ENCODE measurements at places on chromosomes 3 and 15.

GRCh38 chr3:149736175-149736952 lies 15.9 kb downstream of the COMMD2 start:
- no peak for DNase-seq

GRCh38 chr3:27658741-27659140 lies 63.4 kb downstream of the EOMES start:
- DNase-seq = no peak

DNA sequence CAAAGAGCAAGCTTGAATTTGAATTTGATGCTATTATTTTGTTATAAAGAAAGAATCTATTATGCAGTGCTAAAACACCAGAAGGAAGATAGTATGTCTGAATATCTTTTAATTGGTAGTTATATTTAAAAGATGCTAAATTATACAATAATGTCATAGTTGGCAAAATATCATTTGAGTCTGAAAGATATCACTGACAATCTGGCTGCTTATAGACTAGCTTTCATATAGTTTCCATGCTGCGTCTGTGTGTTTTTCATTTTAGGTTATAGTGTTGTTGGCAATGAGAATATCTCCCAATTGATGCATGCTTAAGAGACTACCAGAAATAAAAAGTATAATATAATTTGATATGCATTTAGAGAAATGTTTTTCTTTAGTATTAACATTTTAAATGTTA lies 142.9 kb downstream of the NEO1 start:
- DNase-seq = no peak

DNA sequence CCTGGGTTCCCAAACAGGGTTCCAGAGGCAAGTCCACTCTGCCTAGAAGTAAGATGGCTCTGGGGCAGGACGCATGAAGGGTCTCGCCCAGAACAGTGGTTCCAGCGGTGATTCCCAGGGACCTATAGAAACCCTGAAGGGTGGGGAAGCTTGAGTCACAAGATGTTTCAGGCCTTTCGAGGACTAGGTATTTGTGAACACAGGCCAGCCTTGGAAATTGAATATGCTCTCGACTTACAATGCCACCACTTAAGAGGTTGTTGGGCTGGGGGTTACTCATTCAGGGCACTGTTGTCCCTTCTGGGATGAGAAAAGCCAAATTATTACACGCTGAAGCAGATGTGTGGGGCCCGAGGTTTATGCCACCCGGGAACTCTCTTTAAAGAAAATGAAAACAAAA lies 152.0 kb downstream of the TJP1 start:
- no peak for DNase-seq

DNA sequence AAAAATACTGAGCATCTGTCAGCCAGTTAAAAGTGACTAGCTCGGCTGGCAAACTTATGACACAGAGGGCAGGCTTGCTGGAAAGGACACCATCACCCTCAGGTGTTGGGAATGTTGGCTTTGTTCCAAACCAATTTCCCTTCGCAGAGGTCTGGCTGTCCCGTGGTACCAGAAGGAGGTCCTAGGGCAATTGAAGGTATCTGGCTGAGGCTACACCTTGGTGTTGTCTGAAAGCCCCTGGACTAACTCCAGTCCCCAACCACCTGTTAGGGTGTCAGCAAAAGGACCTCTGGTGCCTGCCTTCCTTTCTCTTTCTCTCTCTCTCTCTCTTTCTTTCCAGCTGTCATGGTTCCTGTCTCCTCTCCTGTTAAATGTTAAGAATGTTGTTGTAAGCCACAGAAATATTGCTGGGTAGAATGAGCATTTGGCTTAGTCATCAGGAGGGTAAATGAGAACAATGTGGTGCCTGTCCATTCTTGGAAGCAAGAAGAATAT lies 12.5 kb downstream of the PRR20G start:
- no peak for DNase-seq

DNA sequence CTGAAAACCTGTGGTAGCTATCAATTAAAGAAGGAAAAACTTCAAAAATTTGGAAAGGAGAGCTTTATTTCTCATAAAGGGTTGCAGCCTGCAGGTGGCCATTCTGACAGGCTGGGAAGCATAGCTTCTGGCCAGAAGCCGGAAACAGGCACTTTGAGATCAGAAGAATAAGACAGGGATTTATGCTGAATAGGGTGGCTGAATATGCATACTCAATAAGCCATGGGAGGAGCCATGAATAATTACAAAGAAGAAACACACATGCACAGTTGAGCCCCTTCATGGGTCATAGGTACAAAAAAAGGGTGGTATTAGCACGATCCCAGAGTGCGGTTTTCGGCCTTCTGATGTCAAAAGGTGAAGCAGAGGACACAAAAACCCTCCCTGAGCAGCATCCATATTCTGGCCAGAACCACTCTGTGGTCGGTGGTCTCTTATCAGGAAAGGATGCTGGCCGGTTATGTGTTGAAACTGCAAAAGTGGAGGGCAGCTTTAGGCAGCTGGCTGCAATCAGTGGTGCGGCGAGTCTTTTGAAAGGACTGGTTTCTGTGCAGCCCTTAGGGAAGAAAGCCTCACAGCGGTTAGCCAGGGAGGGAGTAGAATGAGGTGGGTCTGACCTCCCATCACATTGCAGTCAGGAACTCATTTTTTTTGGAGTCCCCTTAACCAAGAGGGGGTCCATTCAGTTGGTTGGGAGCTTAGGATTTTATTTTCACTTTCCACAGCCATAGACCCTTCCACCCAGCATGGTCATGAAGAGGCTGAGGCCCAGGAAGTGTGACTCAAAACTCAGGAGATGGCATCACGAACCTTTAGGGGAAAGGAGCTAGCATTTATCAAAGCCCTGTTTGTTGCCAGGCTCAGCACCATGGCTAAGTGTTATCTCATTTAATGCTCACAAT lies 34.7 kb upstream of the CCDC174 start:
- DNase-seq = no peak

DNA sequence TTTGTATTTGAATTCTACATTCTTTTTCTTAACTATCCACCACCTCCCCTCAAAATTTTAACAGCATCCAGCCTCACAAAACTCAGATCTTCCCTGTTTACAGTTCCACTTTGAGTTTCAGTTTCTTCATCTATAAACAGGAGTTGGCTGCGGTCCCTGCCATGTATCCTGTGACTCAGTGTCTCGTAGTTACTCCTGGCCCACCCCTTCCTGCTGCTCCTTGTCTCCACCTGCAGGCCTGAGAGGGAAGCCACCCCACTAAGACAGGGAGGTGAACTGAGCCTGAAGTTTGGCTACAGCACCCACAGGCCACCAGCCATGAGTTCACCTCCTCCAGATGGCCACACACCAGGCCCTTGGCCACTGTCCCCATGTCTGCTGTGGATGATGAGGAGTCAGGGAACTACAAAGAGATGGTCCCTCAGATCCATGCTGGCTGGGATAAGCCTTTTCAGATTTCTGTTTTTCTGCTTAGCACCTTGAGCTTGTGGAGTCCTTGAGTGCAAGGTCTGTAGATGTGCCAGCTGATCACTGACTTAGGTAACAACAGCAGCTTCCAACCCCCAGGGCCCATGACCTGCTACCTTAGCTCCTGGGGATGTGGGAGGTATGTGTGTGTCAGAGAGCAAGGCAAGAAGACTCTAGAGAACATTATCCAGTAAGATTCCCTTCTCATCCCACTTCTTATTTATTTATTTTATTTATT lies 37.5 kb downstream of the CD86 start:
- no peak for DNase-seq

- DNase-seq = no peak
Observed at GRCh38 chr3:147408188-147409100, 721 bp upstream of the ZIC1 start.

DNA sequence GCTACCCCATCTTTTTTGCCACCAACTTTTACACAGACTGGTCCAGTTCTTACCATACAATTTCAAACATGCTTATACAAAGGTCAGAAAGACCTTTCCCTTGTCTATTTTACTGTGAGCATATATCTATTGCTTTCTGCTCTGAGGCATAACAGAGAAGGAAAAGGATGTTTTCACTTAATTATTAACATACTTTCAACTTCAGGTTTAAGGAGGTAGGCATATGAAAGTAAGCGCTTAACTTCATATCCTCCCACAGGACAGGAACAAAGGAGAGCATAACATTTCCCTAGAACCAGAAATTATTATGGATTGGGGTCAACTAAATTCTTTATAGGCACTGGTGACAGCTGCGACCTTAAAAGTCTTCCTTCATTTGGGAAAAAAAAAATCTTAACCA lies 1.1 kb downstream of the MYEF2 start:
- DNase-seq = no peak

DNA sequence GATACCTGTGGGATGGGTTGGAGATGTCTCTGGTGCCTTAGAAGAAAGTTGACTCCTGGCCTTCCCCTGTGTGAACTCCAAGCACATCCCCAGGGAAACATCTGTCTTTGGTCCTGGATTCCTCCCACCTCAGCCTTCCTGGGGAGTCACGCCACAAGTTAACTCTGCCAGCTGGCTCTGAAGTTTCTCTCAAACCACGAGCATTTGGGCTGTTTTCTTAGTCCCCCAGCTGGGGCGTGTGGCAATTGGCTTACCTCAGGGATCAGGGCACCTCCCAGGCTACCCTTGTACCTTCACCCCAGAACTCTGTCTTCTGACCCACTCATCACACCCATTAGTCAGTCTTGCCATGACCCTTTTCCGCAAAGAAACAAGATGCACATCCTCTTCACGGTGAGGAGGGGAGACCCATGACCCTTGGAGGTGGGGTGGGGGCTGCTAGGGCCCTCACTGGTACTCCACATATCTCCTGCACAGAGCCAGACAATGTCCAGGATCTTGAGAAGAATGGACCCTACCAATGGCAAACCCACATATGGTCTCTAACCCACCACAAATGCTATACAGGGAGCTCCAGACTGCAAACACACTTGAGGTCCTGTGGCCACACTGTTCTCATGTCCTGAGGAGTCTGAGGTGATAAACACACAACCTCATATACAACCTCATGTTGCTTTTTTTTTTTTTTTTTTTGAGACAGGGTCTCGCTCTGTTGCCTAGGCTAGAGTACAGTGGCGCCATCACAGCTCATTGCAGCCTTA lies 3.9 kb downstream of the NEIL1 start:
- no peak for DNase-seq

DNA sequence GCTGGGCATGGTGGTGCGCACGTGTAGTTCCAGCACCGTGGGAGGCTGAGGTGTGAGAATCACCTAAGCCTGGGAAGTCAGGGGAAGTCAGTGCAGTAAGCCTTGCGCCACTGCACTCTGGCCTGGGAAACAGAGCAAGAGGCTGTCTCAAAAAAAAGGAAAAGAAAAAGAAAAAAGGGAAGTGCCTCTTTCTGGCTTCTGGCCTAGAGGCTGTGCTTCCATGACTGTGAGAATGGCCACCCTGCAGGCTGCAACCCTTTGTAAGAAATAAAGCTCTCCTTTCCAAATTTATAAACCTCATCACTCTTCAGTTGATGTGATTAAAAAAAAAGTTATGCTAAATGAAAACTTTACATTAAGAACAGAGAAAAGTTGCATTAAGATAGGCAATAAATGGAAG lies 774.3 kb downstream of the TUSC7 start:
- DNase-seq = no peak

- no peak for DNase-seq
Observed at GRCh38 chr3:4695846-4696245, 202.7 kb downstream of the ITPR1 start.

- no peak for DNase-seq
Observed at GRCh38 chr15:79403501-79403900, 28.6 kb upstream of the MINAR1 start.

DNA sequence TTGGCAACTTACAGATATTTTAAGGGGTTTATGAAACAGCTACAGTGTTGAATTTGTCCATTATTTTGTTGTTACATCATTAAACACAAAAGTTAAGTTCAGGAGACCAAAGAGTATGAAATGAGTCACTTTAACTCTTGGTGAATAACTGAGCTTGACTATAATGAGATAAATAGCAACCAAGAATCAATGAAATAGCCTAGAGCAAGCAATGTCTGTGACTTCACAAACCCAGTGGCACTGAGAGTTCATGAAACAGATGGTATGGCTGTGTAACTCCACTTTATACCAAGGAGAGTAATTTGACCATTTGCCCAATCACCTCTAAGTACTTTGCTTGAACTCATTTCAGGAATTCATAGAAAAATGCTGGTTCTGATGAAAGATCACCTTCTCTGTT lies 169.6 kb upstream of the GADL1 start:
- no peak for DNase-seq
